Renal cortical epithelial cell (primary cell): ENCODE measurements at places on chromosomes 7 and 10. TPM values are rescaled to one million over a fixed set of nuclear protein-coding genes. Genes with fewer than 3 reads are reported as not detected.

EEF1AKMT2 gene
- total RNA-seq = 15.7 and 19.4 TPM in 2 replicates

AMZ1 gene
- total RNA-seq = 3.5 and 14.2 TPM in 2 replicates

MMD2 gene
- total RNA-seq = not detected in 2 replicates

TMEM236 gene
- total RNA-seq = 0.10 TPM in 1 of 2 replicates, not detected in the other

DCLRE1A gene
- total RNA-seq = 9.2 and 10.2 TPM in 2 replicates

ERVW-1 gene
- not detected in 2 replicates for total RNA-seq

EPO gene
- not detected in 2 replicates for total RNA-seq

GRCh38 chr10:72687035-72687434 lies 4.9 kb upstream of the MCU start:
- DNase-seq = no peak

- DNase-seq = no peak
These were observed 13.4 kb downstream of the P4HA1 start for GRCh38 chr10:73083221-73083620.

DNA sequence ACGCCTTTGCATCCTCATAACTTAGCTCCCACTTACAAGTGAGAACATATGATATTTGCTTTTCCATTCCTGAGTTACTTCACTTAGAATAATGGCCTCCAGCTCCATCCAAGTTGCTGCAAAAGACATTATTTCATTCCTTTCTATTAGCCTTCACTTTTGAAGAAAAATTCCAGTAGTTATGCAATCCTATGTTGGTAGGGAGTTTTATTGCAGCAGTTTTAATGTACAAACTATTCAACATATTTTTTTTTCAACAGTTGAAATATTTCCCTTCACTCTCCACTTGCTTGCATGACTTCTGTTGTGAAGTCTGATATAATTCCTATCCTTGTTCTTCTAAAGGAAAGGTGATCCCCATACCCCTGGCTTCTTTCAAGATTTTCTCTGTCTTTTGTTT lies 27.3 kb upstream of the ARHGAP22 start:
- no peak for DNase-seq

- no peak for DNase-seq
These were observed 4.1 kb upstream of the ARHGAP21 start for GRCh38 chr10:24727786-24728185.

DNA sequence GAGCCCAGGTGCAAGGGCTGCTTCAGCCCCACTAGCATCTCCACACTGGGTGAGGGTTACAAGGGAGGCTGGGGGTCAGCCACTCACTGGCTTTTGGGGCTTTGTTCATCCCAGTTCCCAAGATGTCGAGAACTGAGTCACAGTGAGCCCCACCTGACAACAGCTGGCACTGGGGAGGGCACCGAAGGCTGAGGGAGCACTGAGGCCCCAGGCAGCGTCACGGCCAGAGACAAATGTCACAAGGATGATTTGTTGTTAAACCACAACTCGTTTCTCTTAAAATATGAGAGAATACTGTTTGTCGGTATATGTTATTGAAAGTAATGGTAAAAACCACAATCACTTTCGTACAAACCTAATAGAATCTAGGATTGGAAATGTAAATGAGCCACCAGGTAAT lies 219.9 kb downstream of the CELF2 start:
- DNase-seq = no peak

DNA sequence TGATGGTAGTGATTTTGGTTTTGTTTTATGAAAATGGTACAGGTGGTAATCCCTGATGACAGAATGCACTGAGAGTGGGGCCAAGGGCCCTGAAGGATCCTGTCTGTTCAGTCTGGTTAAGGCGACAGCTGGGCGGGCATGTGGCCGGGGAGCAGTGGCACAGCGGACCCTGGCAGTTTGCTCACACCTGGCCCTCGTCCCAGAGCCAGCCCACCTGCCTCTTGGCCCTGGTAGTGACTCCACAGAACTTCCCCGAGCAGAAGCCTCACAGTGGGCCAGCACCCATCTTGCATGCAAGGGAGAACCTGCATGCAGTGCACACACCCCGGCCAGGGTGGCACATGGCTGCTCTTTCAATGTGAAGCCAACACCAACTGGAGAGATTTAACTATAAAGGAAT lies 82.8 kb downstream of the ALOX5 start:
- DNase-seq = no peak

GRCh38 chr10:132457328-132458070 lies 60.5 kb downstream of the PWWP2B start:
- no peak for DNase-seq

GRCh38 chr10:23693925-23694324 lies 255.1 kb downstream of the OTUD1 start:
- DNase-seq = no peak

DNA sequence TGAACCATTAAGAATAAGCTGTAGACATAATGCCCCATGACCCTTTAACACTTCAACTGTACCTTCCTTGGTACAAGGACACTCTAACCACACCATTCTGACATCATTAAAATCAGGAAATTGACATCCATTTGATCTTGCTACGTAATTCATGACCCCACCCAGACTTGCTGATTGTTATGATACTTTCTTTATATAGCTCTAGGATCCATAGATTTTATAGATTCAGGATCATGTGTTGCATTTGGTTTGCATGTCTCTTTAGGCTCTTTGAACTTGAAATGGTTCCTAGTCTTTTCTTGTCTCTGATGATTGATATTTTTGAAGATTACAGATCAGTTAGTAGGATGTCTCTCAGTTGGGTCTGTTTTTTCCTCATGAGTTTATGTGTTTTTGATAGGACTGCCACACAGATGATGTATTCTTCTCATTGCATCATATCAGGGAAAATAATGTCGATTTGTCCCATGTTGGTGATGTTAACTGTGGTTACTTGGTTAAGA lies 13.5 kb downstream of the CCM2 start:
- no peak for DNase-seq

GRCh38 chr7:34036051-34036920 lies 130.9 kb downstream of the BMPER start:
- DNase-seq = no peak

DNA sequence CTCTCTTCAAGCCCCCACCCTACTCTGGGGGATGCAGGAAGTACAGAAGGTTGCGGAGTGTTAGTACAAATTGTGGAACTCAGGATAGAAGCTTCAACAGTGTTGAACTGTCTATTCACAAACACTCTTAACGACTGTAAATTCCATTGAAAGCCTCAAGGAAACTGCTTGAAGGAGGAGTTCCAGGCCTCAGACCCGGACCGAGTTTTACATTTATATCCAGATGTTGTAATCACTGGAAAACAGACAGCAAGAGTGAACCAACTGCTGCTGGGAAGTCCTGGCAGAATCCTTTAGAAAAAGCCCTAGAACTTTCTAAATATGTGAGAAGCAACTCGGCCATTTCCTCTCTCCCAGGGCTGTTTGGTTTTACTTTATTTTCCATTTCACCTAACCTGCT lies 84.1 kb upstream of the LRRC18 start:
- DNase-seq = no peak

- no peak for DNase-seq
These were observed 1015.2 kb upstream of the PHF14 start for GRCh38 chr7:9958486-9958885.

DNA sequence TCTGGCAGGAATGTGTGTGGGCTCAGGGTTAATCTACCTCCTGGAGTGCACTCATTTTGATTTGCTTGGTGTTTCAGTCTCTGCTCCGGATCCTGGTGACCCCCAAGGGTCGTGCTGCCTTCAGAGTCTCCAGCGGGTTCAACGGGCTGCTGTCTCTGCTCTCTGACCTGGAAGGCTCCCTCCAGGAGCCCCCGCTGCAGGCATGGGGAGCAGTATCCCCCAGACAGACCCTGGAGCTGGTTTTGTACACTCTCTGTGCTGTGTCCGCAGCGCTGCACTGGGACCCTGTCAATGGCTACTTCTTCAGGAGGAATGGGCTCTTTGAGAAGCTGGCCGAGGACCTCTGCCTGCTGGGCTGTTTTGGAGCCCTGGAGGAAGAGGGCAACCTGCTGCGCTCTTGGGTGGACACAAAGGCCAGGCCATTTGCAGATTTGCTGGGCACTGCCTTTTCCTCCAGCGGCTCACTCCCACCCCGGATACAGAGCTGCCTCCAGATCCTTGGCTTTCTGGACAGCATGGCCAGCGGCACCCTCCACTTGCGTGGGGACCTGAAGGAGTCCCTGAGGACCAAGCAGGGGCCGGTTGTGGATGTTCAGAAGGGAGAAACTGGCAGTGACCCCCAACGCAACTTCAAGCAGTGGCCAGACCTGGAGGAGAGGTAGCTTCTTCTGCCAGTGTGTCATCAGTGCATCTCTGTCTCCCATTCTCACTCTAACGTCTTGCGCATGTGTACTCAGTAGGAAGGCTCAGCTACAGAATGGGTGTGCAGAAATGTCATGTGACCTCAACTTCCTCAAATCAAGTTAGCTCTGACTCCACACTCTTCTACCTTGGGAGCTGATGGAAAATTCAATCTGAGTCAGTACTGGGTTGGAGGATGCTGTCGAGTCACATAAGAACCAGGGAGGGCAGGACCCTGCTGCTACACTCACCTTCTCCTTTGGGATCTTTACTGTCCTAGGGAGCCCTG lies 58.5 kb downstream of the WDFY4 start:
- no peak for DNase-seq

DNA sequence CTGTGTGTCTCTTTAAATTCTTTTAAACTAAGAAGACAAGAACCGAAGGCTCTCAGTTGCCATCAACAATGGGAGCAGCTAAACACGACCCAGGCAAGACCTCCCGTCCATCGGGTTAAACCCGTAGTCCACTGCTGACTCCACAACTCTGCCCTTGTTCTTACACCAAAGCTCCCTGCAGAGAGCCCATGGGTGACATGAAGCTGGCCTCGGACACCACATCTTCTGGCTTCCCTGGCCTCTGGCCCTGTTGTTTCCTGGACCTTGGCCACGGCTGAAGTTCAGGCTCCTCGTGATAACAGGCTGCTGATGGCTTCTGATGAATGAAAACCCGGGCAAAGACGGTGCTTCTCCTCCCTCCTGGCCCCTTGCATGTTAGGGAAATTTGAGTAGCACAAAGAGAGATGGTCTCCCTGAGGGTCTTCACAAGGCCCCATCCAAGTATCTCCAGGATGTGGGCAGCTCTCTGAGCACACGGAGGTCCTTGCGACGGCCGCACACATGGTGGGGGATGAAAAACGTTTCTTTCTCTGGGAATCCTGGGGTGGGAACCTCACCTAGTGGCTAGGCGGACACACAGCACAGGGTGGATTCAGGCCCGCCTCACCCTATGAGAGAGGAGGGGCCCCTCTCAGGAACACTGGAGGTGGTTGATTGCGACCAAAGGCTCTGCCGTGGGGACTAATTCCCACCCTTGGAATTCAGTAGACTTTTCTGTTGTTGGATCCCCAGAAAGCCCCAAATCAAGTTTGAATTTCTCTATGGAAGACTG lies 271.1 kb downstream of the ADARB2 start:
- no peak for DNase-seq

DNA sequence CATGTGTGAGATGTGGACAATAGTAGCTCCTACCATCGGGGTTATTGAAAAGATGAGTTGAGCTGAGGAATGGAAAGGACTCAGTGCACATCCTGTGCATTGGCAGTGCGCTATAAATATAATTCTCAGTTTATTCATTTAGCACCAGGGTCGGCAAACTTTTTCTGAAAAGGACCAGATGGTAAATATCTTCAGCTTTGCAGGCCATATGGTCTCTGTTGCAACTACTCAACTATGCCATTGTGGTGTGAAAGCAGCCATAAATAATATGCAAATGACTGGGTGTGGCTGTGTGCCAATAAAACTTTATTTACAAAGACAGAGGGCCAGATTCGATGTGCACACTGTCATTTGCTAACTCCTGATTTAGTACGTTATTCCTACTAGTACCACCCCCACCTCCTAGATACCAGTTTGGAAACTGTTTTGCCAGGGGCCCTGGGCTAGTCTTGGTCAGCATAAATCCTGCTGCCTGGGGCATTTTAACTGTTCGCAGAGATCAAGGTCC lies 422.9 kb upstream of the MKI67 start:
- no peak for DNase-seq
